ENCODE measurements at places on chromosomes 5 and 9.

- DNase-seq = no peak
Observed at GRCh38 chr5:139946006-139946405, 97.1 kb downstream of the NRG2 start.

DNA sequence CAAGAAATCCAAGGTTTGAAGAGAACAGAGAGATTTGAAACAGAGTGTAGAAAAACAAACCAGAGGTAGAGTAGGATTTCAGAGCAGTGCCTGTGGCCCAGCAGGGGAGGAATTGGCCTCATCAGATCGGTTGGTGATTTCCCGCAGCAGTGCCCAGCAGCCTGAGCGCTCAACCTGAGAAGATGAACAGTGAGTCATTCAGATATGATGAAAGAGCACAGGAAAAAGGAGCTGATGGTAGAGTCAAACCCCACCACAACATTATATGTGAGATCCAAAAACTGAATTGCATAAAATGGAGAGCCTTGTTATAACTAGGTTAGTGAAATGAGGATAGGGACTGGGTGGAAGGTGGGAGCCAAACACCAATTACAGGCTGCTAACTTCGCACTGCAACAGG, 248.9 kb downstream of the PIK3R1 start:
- peak; percentile 35 for DNase-seq

- peak; percentile 45 for DNase-seq
Observed at GRCh38 chr9:35757226-35757891, 3.3 kb upstream of the MSMP start.

DNA sequence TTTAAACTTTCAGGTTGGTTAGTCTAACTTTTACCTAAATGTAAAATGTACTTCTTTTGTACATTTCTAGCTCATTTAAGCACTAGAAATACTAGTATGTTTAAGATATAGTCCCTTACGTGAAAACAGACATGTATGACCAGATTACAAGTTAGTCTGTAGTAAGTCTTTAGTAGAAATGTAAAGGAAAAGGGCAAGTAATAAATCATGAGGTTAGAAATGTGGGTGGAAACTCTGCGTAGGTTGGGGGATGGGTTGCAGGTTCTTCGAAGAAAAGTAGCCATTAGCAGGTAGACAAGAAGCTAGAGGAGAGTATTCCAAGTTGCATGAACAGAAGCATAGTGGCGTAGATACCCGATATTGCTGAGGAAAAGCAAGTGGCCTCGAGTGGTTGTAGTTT, 22.9 kb downstream of the RAD1 start:
- no peak for DNase-seq

DNA sequence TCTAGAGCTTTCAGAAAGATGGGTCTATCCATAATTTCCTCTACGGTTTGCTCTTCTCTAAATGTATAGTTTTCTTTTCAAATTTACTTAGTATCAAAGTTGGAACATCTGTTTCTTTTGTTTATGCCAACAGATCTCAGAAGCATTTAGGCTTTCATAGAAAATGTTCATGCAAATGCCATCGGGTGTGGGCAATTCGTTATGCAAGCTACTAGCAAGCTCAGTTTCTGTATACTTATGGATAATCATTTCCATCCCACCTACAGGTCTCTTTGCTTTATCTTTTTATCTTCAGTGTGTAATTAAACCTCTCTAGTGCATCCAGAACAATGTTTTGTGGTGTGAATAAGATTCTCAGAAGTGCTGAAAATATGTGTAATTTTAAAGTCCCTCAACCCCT, 59.9 kb downstream of the NUDT12 start:
- no peak for DNase-seq

- DNase-seq = peak; percentile 43
Observed at GRCh38 chr5:132777209-132778069, at the start of gene SEPTIN8. SEPTIN8 (minus strand) TSS chr5:132777239; CDS start chr5:132777137, 102 bp downstream.

DNA sequence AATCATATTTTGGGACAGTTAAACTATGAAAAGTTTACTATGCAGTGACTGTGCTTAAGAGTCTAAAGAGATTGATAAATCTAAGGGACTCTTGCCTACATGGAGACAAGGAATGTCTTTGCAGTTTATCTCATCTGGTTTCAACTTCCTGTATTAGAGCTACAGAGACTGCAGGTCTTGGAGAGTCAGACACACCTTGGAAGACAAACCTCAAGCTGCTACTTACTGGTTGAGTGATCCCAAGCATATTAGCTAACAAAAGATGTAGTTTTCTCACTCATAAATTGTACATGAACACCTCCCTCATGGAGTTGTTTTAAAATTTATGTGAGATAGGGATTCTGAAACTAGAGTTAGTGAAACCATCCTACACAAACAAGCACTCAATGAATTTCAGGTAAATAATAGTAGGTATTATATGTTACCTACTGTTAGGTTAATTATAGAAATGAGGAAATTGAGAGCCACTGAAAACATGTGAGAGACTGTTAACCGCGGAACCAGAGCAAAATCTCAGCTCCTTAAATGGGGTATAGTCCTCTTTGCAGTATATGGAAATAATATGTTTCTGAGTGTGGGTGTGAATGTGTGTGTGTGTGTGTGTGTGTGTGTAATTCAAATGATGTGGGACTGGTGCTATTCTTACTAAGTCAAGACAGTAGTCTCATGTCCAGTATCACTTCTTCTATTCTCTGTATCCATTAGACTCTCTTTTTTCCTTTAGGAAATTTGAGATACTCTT, 752.1 kb downstream of the DTWD2 start:
- DNase-seq = no peak

DNA sequence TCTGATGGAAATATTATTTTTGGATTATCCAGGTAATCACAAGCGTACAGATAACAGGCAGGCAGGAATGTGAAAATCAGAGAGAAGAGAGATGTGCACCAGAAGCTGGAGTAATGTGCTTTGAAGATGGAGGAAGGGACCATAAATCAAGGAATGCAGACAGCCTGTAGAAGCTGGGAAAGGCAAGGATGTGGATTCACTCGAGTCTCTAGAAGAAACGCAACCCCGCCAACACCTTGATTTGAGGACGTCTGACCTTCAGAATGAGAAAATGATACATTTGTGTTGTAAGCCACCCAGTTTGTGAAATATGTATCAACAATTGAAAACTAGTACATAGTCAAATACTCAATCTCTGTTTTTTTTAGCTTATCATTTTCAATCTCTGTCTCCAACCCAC, 207.6 kb upstream of the MPDZ start:
- no peak for DNase-seq

GRCh38 chr5:73189871-73190376, 16.9 kb downstream of the TMEM174 start:
- no peak for DNase-seq

DNA sequence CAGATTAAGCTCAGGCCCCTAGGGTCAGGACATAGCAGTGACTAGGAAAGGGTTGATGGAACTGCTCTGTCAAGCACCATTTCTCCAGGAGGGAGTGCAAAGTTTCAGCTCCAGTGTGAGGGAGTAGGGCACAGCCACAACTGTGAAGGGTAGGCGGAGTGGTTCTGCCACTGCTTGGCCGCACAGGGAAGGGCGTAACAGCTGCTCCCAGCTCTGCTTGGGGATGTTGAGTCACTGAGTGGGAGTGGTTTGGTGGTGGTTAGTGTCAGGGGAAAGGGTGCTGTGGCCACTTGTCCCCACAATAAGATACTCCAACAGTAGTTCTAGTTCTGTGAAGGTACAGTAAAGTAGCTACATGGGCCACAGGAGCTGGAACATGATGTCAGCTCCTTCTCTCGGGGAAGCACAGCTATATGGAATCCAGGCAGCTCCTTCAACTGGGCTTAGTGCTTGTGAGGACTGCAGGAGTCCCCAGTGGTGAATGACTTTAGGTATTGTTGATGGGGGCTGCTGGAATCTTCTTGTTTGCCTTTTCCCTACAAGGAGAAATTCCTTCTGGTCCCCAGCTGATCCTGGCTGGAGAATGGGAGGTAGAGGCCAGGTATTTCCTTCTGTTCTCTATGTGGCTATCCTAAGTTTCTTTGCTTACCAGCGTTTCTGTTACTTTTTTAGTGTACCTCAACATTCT, 314.5 kb downstream of the SPATA31D1 start:
- no peak for DNase-seq

- DNase-seq = peak; percentile 66
Observed at GRCh38 chr5:59673438-59674058, 220.0 kb downstream of the PDE4D start.

- peak; percentile 2 for DNase-seq
Observed at GRCh38 chr5:89346573-89346972, 463.6 kb upstream of the MEF2C start.

GRCh38 chr9:86637515-86637914, 283.3 kb upstream of the TUT7 start:
- peak; percentile 60 for DNase-seq

- peak; percentile 11 for DNase-seq
Observed at GRCh38 chr9:97529363-97530076, 28.1 kb downstream of the TMOD1 start.

- no peak for DNase-seq
Observed at GRCh38 chr5:4571248-4571948, 568.7 kb upstream of the ADAMTS16 start.

DNA sequence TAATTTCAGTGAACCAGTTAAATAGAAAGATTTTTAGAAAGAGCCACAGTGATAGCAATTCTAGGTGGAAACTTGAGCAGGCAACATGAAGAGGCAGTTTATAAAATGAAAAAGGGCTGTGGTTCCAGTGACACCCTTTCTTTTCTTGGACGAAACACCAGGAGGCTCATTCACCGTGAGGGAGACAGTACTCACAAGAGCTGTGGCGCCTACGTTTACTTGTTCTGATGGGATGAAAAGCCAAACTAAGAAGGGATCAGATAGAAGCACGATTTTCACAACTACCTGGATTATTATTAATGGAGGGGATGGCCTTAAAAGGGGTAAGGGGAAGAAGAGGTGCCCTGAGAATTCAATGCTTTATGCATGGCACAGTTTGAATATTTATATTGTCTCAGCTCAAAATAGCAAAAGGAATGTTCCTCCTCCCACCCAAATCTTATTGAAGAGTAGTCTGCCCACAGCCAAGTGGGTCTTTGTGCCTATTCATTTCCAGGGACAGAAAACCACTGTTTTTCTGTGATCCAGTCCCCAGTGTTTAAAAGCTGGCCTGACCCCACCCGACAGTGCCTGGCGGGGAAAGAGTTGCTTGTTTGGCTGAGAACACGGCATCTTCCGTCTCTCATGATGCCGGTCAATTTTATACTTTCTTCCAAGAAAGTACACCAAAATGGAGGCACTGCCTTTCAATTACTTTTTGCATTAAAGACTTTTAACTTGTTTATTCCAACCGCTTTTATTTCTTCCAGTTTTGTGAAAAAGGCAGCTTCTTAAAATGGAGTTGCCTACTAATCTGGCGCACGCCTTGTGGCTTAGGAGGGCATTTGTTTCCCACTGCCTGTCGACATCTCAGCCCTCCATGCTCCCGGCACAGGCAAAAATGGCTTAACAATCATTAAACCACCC, 51.9 kb downstream of the HABP4 start:
- no peak for DNase-seq

DNA sequence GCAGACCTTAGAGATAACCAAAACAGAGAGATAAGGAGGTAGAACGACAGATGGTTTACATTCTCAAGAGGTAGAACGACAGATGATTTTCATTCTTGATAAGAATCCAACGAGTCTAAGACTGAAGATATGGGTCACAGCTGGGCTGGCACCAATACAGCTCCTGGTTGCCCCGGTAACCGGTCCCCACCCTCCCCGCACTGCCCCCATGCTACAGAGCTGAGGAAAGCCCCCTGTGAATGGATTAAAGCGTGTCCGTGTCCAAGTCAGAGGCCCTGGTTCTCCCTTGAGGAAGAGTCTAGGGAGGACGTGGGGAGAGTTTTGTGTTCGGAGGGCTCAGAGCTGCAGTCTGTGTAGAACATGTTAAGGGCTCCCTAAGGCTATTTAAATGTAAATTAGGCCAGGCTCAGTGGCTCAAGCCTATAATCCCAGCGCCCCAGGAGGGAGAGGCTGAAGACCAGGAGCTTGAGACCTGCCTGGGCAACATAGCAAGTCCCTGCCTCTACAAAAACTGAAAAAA, 8.1 kb downstream of the IDNK start:
- DNase-seq = peak; percentile 68

- no peak for DNase-seq
Observed at GRCh38 chr9:126862104-126862761, 1.8 kb downstream of the ZBTB34 start.

GRCh38 chr5:57499262-57500050, 16.8 kb upstream of the ACTBL2 start:
- peak; percentile 59 for DNase-seq

DNA sequence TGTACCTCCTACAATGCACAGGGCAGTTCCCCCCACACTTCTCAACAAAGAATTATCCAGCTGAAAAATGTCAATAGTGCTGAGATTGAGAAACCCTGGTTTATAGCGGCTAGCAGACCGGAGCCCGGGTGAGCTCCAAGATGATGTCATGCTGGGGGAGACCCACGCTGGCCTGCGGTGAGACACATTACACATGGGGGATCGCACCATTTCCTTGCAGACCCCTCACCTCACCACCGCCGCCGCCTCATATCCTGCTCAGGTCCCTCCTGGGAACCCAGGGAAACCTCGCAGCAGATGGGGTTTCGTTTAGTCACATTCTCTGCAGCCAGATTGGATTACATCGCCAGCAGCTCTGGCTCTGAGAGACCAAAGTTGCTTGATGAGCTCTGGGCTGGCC, 14.7 kb upstream of the TNC start:
- no peak for DNase-seq

GRCh38 chr9:78860801-78861475, 564.0 kb downstream of the PSAT1 start:
- no peak for DNase-seq

GRCh38 chr5:142202282-142202681, 93.7 kb downstream of the NDFIP1 start:
- no peak for DNase-seq

DNA sequence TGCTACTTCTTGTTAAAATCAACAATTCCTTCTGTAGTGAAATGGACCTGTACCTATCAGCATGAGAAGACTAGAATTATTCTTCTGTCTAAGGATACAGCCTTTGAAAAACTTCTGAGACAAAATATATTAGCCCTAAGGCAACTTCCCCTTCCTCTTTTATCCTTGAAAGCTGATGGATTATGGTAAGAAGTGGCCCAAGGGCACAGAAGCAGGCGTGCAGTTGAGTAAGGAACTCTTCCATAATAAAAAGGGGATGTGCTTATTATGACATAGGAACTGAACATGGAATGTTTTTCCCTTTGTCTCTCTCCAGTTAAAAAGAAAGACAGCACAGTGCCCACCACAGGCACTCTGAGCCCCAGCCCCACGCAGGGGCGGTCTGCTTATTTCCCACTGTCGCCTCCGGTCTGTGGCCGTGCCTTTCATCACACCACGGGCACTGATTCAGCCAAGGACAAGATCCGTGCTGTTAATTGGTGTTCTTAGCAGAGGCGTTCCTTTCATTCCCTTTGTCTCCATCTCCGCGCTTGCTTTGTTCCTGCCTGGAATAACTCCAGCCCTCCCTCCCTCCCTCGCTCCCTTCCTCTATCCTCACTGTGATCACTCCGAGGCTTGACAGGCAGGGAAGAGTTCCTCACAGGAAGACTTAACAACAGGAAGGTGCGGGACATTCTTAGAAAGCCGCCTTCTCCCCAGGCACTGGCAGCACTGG, 135.9 kb upstream of the OTULINL start:
- peak; percentile 73 for DNase-seq

GRCh38 chr5:171494452-171495121, 75.1 kb downstream of the FGF18 start:
- peak; percentile 79 for DNase-seq

- DNase-seq = peak; percentile 79
Observed at GRCh38 chr9:36450110-36450732, 50.2 kb upstream of the RNF38 start.
